GF-D8 (cell line): ENCODE measurements at places on chromosomes 3 and 15.

GRCh38 chr3:158220575-158220974 is 110.7 kb downstream of the RSRC1 start:
- no peak for DNase-seq

DNA sequence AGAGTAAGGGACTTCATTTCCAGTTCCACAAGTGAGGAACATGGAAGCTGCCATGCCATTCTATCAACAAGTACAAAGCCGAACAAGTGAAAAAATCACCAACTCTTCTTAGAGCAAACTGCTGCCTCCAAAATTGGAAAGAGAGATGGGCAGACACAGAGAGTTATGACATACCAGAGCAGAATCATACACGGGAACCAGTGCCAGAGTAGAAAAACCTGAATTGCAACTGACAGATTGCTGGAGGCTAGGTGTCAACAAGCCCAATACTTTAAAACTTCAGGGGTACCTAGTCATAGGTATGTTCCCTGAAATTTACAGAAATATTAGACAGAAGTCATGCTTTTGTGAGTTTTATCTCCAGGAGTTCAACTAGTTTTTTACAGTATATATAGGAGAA is 62.0 kb downstream of the TTBK2 start:
- DNase-seq = no peak

- no peak for DNase-seq
Measured at GRCh38 chr15:62934236-62934971, 108.1 kb upstream of the TPM1 start.

- no peak for DNase-seq
Measured at GRCh38 chr3:64668582-64669510, 19.0 kb downstream of the ADAMTS9 start.

DNA sequence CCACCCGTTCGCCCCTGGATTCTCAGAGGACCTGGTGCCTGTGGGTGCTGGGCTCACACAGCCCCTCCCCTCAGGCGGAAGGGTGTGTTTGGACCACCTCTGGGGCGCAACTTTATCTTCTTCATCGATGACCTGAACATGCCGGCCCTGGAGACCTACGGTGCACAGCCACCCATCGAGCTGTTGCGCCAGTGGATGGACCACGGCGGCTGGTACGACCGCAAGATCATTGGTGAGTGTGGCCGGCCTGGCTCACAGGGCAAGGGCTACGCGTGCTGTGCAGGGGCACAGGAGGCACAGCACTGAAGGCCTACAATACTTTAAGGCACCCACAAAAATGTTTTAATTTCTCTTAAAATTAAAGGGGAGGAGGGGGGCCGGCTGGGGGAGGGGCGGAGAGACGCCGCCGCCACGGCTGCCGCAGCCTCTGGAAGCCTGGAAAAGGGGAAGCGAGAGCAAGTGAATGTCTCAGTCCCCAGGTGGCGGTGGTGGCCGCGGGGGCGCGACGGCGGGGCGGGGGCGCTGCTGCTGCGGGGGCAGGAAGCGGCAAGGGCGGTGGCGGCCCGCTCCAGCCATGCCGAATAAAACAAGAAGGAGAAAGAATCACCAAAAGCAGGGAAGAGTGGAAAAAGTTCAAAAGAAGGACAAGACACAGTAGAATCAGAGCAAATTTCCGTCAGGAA is 56.8 kb downstream of the DNAH1 start:
- DNase-seq = no peak

GRCh38 chr15:29942548-29942947 is 120.3 kb upstream of the TJP1 start:
- no peak for DNase-seq

DNA sequence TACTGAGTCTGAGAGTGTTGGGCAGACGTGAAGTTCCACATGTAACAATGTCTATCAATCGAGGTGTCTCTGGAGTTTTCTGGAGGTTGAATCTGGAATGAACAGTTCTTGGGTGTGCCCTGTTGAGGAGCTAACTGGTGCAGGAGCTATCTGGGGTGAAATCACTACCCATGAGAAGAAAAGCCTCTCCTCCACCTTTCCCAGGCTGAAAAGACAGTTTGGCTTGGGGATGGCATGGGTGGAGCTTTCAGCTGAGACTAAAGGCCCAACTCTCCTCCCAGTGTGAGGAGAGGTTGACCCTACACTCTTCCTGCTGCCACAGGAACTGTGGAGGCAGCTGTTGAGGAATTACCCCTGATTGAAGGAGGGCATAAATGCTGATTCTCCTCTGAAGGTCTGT is 54.4 kb upstream of the LRRFIP2 start:
- DNase-seq = no peak

- DNase-seq = no peak
Measured at GRCh38 chr3:55292360-55292759, 194.7 kb downstream of the WNT5A start.

DNA sequence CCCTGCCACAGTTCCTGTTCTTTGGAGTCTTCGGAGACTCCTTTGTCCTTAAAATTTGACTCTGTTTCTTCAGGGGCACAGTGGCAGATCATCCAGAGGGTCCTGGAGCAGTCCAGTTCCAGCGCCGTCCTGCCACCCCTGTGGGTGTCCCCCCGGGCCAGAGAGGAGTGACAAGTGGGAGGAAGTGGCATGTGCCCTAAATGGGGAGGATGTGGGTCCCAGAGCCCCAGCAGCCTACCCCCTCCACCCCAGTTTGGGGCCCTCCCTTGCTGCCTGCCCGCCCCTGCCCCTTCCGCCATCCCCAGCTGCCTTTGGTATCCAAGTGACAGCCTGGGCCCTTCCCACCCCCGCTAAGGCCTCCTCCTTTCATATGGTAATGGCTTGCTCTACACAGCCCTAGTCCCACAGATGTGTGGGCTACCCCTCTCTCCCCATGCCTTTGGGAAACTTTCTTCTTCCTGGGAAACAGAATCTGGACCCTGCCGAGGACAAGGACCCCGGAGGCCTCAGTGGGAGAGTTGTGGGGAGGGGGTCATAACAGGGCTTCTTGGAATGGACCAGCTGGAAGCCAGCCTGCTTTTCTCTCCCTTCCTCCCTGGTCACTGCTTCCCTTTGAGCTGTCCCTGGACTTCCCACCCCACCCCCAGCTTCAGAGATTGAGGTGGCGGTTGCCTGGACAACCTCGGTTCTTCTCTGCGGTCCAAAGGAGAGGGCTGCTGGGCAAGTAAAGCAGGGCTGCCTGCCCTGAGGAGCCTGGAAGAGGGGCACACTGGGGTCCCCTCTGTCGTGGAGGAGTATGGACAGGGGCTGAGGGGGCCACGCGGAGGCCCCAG is 43.2 kb downstream of the KLHL25 start:
- no peak for DNase-seq

- DNase-seq = no peak
Measured at GRCh38 chr3:16249336-16249735, 15.4 kb downstream of the DPH3 start.

DNA sequence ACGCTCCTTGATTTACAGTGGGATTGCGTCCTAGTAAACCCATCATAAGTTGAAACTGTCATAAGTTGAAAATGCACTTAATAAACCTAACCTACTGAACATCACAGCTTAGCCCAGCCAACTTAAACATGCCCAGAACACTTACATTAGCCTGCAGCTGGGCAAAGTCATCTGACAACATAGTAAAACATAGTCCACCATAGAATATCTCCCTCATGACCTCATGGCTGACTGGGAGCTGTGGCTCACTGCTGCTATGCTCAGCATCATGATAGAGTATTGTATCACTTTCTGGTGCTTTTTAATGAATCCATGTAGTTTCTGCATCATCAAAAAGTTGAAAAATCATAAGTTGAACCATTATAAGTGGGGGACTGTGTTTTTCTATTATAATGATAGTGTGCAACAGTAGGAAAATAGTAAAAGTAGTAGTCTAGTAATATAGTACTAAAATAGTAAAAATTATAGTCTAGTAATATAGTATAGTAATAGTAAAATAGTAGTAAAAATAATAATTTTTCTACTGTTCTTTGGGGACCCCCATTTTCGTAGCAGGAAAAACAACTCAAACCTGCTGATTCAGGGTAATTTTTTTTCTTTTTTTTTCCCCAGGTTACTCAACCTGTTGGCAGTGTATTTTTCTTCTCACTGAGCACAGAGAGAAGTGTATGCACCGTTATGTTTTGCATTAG is 233.5 kb downstream of the MYRIP start:
- no peak for DNase-seq
